ENCODE measurements at places on chromosomes 2 and 18.
A peak's percentile ranks its signal among the peaks of the same experiment; 100 is the strongest.

GRCh38 chr2:128686497-128686859 lies 367.8 kb upstream of the HS6ST1 start:
- H3K27ac ChIP-seq, result no peak overlapping the region
- H3K27me3 ChIP-seq, result no peaks in the 10 kb centered on the region
- H3K4me1 ChIP-seq, result no peaks in the 10 kb centered on the region
- no peaks in the 10 kb centered on the region for H3K36me3 ChIP-seq

DNA sequence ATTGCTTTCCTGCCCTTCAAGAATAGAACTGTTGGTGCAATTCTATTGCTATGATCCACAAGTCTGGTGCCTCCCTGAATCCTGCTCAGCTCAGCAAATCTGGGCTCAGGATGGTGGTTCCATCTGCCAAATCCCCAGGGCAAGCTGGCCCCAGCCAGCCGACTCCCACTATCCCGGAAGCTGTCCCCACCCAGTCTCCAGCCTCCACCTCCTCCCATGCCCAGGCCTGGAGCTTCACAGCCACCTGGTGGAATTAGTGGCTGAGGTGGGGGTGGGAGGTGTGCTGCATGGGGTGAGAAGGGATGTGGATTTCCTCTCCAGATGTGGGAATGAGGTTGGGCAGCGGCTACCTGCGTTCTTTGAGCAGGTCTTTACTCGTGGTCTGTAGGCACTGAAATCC lies 119.3 kb upstream of the SMAD2 start:
- no peak for DNase-seq
- H3K4me1 ChIP-seq, result no peaks in the 10 kb centered on the region
- no peak overlapping the region for H3K4me3 ChIP-seq
- no peaks in the 10 kb centered on the region for H3K36me3 ChIP-seq

DNA sequence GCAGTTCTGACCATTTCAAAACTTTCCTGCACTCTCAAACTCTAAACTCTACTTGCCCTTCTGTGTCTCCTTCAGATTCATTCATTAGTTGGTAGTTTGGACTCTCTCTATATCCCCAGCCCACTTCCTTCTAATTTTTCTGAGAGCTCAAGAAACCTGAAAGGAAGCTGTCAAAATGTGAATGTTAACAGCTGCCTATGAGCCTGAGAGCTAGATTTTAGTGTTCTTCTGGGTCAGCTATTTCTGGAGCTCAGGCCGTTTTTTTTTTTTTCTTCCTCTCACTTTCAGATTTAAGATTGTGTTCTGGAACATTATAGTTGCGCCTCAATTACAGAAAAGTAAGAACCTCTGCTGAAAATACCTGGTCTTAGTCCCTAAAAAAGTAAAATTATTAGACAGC lies 73.1 kb downstream of the RTN4 start:
- peaks cover 89% of the 10 kb centered on the region for H3K4me1 ChIP-seq
- H3K36me3 ChIP-seq, result peaks cover 3% of the 10 kb centered on the region
- no peaks in the 10 kb centered on the region for H3K27me3 ChIP-seq
- no peak overlapping the region for H3K27ac ChIP-seq
- DNase-seq, result no peak
- no peak overlapping the region for H3K4me3 ChIP-seq

- no peak for DNase-seq
- peaks cover 3% of the 10 kb centered on the region for H3K4me1 ChIP-seq
- H3K27me3 ChIP-seq, result no peaks in the 10 kb centered on the region
- H3K36me3 ChIP-seq, result no peaks in the 10 kb centered on the region
- H3K4me3 ChIP-seq, result no peak overlapping the region
- H3K27ac ChIP-seq, result no peak overlapping the region
Observed at GRCh38 chr2:160201849-160202539, 1.9 kb upstream of the ITGB6 start.

GRCh38 chr2:119071476-119071875 lies 87.1 kb downstream of the C1QL2 start:
- H3K4me1 ChIP-seq, result no peaks in the 10 kb centered on the region
- H3K36me3 ChIP-seq, result no peaks in the 10 kb centered on the region
- DNase-seq, result no peak
- no peaks in the 10 kb centered on the region for H3K27me3 ChIP-seq
- no peak overlapping the region for H3K4me3 ChIP-seq
- no peak overlapping the region for H3K27ac ChIP-seq

DNA sequence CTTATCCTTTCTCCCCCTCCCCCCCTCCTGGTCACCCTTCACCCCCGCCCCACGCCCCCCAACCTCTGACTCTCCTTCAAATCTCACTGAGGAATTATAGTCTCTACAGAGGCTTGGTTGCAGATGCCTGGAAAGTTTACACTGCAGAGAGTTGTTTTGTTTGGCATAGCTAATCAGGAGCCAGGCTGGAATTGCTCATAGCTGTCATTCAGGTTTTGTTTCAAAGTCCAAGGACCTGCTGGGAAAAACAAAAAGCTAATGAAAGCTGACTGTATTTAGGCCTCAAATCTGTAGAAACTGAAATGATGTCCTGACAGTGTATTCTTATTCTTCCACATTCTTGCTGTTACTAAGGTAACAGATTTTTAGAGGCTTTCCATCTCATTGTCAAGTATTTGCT lies 22.6 kb downstream of the GREB1L start:
- no peak overlapping the region for H3K4me3 ChIP-seq
- no peaks in the 10 kb centered on the region for H3K27me3 ChIP-seq

DNA sequence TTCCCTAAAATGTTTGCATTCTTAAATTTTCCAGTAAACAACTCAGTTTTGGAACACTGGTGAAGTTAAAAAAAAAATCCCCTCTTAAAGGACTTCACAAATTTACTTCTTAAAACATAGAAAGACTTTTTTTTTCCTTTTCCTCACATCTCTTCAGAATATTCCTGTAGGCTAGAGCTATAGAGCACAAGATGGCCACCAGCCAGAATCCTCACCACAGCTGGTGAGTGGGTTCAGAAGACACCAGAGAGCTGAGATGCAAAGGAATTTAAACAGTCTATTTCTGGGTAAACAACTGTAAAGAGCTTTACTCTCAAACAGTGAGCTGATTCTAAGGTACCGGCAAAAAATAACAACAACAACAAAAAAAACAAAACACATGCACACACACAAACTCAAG lies 252.8 kb downstream of the LRP1B start:
- H3K27me3 ChIP-seq, result no peaks in the 10 kb centered on the region
- H3K36me3 ChIP-seq, result no peaks in the 10 kb centered on the region
- no peak overlapping the region for H3K27ac ChIP-seq
- H3K4me1 ChIP-seq, result no peaks in the 10 kb centered on the region

DNA sequence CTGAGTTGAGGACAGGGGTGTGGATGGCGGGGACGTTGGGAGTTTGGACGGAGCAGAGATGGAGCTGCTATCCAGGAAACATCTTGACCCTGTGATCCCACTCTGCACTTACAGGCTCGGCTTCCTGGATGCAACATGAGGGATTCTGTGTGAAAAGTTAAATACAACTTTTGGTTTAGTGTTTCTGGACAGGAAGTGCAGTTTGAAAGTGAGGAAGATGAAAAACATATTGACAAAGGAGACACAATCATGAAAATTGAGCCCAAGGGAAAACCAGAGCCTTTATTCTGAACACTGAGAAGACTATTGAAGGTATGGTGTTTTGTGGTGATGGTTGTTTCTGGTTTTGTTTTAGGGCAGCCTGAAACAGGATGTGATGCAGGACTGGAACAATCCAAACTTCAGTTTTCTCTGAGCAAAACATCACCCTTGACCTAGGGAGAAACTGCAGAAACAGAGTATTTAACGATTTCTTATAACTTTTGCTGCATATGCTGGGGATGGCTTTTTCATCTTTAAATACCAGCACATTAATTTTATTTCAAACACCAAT lies 76.5 kb upstream of the RFX8 start:
- DNase-seq, result no peak
- H3K4me3 ChIP-seq, result no peak overlapping the region
- H3K27me3 ChIP-seq, result no peaks in the 10 kb centered on the region
- H3K4me1 ChIP-seq, result no peaks in the 10 kb centered on the region
- no peak overlapping the region for H3K27ac ChIP-seq

GRCh38 chr18:58243401-58243800 lies 199.4 kb downstream of the NEDD4L start:
- H3K36me3 ChIP-seq, result no peaks in the 10 kb centered on the region
- H3K27me3 ChIP-seq, result no peaks in the 10 kb centered on the region
- H3K27ac ChIP-seq, result no peak overlapping the region
- H3K4me3 ChIP-seq, result no peak overlapping the region

GRCh38 chr2:174634130-174635014 lies 36.8 kb upstream of the WIPF1 start:
- peak overlapping the region; percentile 59 for H3K4me3 ChIP-seq
- H3K27me3 ChIP-seq, result no peaks in the 10 kb centered on the region
- H3K36me3 ChIP-seq, result no peaks in the 10 kb centered on the region
- no peak for DNase-seq

DNA sequence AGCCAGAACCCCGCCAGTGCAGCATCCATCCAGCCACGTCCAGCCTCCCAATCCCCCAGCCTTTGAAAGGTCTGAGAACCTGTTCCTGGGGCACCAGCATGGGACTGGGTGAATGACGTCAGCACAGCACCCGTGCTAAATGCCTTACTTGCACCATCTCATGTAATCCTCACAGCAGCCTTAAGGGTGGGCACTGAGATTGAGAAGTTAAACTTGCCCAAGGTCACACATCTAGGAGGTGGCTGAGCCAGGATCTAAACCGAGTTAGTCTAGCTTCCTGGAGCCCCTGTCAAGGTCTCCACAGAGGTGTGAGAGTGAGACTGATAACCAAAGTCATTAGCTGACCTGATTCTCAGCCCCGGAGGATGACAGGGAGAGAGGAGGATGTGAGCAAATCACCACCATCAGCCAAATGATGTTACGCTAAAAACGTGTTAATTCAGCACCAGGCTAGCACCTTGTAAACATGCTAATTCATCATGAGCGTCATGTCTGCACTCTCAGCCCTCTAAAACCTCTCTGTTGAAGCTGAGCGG lies 4.6 kb downstream of the CD8A start:
- no peak overlapping the region for H3K27ac ChIP-seq
- H3K27me3 ChIP-seq, result peaks cover 4% of the 10 kb centered on the region
- DNase-seq, result no peak
- H3K36me3 ChIP-seq, result no peaks in the 10 kb centered on the region
- peaks cover 16% of the 10 kb centered on the region for H3K4me1 ChIP-seq

DNA sequence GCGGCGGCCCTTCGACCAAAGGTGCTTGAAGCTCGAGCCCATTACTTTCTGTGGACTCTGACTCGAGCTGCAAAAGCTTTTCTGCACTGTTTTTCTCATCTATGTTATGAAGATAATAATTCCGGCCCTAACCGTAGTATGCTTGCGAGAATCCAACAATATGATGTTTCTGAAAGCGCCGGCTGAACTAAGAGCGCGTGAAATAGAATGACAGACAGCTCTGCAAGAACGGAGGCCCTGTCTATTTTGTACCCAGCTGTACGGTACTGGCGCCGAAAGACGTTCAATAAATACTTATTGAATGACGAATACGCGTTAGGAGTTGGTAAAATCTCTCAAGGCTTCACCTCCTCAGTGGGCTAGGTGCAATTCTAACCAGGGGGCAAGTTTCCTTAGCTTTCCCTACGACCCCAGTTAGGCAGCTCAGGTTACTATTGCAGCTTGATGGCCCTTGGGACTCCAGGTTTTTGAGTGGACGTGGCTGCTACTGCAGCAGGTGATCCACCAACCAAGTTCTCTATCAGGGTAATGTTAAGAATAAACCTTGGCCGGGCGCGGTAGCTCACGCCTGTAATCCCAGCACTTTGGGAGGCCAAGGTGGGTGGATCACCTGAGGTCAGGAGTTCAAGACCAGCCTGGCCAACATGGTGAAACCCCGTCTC lies 570 bp downstream of the SCRN3 start:
- no peaks in the 10 kb centered on the region for H3K27me3 ChIP-seq
- H3K4me3 ChIP-seq, result peak overlapping the region; percentile 78
- no peak for DNase-seq

- H3K27ac ChIP-seq, result peak overlapping the region; percentile 98
- no peaks in the 10 kb centered on the region for H3K27me3 ChIP-seq
- no peak for DNase-seq
Observed at GRCh38 chr2:98608962-98609604, 694 bp downstream of the UNC50 start.

GRCh38 chr2:107622741-107623310 lies 203.9 kb upstream of the RGPD4 start:
- H3K4me3 ChIP-seq, result no peak overlapping the region
- DNase-seq, result no peak
- no peaks in the 10 kb centered on the region for H3K27me3 ChIP-seq
- H3K36me3 ChIP-seq, result no peaks in the 10 kb centered on the region

GRCh38 chr18:36560187-36560586 lies 262.7 kb downstream of the FHOD3 start:
- no peak overlapping the region for H3K27ac ChIP-seq
- H3K27me3 ChIP-seq, result no peaks in the 10 kb centered on the region
- H3K36me3 ChIP-seq, result no peaks in the 10 kb centered on the region
- no peak for DNase-seq
- H3K4me1 ChIP-seq, result no peaks in the 10 kb centered on the region
- H3K4me3 ChIP-seq, result no peak overlapping the region

- H3K4me1 ChIP-seq, result no peaks in the 10 kb centered on the region
- H3K36me3 ChIP-seq, result no peaks in the 10 kb centered on the region
- DNase-seq, result no peak
- H3K27ac ChIP-seq, result no peak overlapping the region
Observed at GRCh38 chr18:3305354-3305762, 43.4 kb downstream of the MYL12B start.

DNA sequence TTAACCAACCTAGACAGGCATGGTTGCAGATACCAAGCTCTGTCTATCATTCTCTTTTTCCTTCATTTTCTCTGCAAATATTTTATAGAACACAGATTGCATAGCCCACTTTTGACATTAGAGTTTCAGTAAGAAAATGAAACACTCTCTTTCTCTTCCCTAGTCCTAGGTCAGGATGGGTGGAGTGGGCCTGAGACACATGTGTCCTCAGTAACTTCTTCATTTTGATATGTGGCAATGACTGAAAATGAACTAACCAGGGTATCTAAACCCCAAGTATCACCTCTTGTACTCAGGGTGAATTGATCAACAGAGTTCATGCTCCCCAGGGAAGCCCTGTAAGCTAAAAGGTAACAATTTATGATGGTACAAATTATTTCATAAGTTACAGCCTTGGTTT lies 37.0 kb upstream of the KYNU start:
- no peak overlapping the region for H3K4me3 ChIP-seq
- no peak overlapping the region for H3K27ac ChIP-seq
- no peaks in the 10 kb centered on the region for H3K27me3 ChIP-seq
- H3K4me1 ChIP-seq, result no peaks in the 10 kb centered on the region

- no peak overlapping the region for H3K4me3 ChIP-seq
- peaks cover 4% of the 10 kb centered on the region for H3K4me1 ChIP-seq
- DNase-seq, result no peak
- H3K27me3 ChIP-seq, result peaks cover 3% of the 10 kb centered on the region
- H3K27ac ChIP-seq, result no peak overlapping the region
Observed at GRCh38 chr2:130754811-130755210, 529 bp upstream of the AMER3 start.

DNA sequence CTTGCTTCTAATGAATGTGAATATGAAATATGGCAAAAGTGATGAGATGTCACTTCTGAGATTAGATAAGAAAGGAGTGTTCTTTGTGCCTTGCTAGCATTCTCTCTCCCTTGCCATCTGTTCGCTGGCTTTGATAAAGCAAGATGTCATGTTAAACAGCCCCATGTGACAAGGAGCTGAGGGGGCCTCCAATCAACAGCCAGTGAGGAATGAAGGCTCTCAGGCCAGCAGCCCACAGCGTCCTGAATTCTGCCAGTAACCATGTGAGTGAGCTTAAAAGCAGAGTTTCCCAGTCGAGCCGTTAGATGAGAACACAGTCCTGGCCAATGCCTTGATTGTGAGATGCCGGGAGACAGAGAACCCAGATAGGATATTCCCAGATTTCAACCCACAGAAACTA lies 198.8 kb downstream of the IRS1 start:
- H3K4me3 ChIP-seq, result no peak overlapping the region
- no peak overlapping the region for H3K27ac ChIP-seq

- DNase-seq, result no peak
- peaks cover 41% of the 10 kb centered on the region for H3K4me1 ChIP-seq
- H3K36me3 ChIP-seq, result no peaks in the 10 kb centered on the region
- H3K4me3 ChIP-seq, result peak overlapping the region; percentile 93
Observed at GRCh38 chr2:144523596-144524117, 3.7 kb upstream of the ZEB2 start.

Measured in thoracic aorta (tissue), 2 donors.